ENCODE measurements at places on chromosomes 4 and X.

DNA sequence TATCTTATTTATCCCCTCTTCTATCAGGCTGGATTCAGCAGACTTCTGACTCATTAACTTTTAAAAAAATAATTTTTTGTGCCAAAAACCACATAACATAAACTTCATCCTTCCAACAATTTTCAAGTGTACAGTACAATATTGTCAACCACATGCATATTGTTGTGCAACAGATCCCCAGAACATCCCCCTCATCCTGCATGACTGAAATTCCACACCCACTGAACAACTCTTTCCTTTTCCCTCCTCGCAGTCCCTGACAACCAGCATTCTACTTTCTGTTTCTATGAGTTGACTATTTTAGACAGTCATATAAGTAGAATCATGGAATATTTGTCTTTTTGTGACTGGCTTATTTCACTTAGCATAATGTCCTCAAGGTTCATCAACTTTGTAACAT is 2.2 kb upstream of the MID2 start:
- no peak for DNase-seq

DNA sequence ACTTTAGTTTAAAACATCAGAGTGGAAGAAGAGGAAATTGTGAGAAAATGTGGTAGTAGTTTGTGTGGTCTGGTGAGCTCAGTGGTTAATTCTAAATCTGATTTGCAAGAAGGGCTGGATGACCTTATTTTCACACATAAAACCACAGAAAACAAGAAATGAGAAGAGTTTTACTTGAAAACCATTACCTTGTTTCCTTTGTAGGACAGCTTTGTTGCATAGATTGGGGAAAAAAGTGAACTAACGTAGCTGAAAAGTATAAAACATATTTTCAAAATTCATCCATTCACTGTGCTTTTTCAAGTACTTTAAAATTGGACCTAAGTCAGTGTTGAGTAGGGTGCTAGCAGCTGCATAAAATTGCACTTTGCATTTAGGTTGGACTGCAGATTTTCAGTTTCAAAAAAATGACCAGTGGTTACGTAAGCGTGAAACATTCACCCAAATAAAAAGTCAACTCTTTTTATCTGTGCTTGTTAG is 211.3 kb downstream of the ARHGAP10 start:
- DNase-seq, result no peak

DNA sequence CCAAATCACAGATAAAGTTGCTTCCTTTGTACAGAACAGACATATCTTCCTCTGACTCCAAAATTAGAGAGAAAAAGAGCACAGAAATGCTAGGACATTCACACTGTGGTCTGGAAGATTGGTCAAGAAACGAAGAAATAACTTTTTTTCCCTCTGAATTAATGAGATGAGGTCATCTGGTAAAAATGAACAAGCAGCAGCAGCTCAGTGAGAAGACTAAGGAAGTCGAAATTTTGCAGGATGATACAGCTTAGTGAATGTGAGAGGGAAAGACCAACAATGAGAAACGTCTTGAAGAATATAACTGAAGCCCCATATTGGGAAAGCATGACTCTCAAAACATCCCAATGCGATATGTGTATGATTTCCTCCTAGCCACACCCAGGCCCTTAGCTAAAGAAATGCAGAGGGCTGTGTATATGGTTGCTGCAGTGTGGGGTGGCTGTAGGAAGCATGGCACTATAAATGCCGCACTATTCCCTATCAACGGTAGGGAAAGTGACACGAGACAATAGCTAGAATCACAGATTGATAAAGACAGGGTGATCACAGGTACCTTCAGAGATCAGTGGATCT is 208.6 kb downstream of the VEGFC start:
- no peak for DNase-seq

- DNase-seq, result no peak
Observed at GRCh38 chr4:166259081-166259480, 386.0 kb downstream of the TLL1 start.

- no peak for DNase-seq
Observed at GRCh38 chrX:47186096-47186740, 7.4 kb upstream of the UBA1 start.

DNA sequence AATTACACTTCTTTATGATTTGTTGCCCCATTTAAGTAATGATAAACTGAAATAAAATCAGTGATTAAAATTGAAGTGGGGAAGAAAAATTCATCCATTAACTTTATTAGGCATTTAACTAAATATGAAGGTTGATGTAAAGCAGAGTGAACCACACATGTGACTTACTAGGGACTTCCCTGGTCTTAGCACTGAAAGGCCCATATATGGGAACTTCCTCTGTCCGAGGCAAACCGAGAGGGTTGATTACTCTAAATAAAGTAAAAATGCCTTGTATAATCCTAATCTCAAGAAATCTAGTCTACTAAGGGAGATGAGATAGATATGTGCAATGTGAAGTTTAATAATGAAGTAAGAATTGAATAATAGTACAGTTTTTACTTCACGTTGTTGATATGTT is 403.9 kb upstream of the RPS6KA3 start:
- no peak for DNase-seq

- DNase-seq, result no peak
Observed at GRCh38 chrX:108270280-108270679, 167.9 kb downstream of the COL4A6 start.

GRCh38 chr4:185920171-185920570 is 108.2 kb upstream of the SORBS2 start:
- no peak for DNase-seq

DNA sequence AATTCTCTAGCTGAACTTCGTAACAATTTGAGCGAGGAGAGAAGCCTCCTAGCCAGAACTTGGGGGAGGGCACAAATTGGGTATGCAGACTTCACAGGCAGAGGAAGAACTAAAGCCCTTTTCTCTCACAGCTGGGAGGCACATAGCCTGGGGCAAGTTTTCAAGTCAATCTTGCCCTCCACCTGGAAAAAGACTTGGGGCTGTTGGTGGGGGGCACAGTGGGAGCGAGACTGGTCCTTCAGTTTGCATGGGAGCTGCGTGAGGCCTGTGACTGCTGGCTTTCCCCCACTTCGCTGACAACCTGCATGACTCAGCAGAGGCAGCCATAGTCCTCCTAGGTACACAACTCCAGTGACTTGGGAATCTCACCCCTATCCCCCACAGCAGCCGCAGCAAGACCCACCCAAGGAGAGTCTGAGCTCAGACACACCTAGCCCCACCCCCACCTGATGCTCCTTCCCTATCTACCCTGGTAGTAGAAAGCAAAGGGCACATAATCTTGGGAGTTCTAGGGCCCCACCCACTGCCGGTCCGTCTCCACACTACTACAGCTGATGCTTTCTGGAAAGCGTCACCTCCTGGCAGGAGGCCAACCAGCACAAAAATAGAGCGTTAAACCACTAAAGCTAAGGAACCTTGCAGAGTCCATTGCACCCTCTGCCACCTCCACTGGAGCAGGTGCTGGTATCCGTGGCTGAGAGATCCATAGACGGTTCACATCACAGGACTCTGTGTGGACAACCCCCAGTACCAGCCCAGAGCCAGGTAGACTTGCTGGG is 160.8 kb downstream of the CBLL2 start:
- DNase-seq, result no peak

GRCh38 chr4:56856656-56857055 is 35.2 kb upstream of the SPINK2 start:
- DNase-seq, result no peak

DNA sequence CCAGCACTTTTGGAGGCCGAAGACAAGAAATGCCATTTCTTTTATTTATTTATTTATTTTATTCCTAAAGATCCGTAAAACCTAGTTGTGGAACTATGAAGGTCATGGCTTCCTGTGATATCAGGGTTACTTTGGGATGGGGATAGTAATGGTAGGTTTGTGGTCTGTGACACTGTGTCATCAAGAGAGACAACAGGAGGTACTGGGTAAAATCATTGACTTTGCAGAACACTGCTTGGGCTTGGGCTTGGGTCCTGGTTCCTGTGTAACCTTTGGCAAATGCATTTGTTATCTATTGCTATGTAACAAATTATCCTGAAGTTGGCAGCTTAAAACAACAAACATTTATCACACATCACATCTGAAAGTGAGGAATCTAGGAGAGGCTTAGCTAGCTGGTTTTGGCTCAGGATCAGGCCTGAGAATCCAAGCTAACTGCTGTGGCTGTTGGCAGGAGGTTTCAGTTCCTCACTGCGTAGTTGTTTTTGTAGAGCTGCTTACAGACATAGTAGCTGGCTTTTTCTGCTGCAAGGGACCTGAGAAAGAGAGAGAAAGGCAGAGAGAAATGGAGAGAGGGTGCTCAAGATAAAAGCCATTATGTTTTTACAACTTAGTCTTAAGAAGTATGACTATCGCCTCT is 576.4 kb upstream of the SLIT2 start:
- no peak for DNase-seq

GRCh38 chr4:20462426-20463175 is 210.9 kb downstream of the SLIT2 start:
- no peak for DNase-seq

GRCh38 chr4:183599690-183600089 is 59.3 kb downstream of the RWDD4 start:
- DNase-seq, result no peak

GRCh38 chr4:106325800-106326199 is 9.4 kb downstream of the AIMP1 start:
- DNase-seq, result no peak

DNA sequence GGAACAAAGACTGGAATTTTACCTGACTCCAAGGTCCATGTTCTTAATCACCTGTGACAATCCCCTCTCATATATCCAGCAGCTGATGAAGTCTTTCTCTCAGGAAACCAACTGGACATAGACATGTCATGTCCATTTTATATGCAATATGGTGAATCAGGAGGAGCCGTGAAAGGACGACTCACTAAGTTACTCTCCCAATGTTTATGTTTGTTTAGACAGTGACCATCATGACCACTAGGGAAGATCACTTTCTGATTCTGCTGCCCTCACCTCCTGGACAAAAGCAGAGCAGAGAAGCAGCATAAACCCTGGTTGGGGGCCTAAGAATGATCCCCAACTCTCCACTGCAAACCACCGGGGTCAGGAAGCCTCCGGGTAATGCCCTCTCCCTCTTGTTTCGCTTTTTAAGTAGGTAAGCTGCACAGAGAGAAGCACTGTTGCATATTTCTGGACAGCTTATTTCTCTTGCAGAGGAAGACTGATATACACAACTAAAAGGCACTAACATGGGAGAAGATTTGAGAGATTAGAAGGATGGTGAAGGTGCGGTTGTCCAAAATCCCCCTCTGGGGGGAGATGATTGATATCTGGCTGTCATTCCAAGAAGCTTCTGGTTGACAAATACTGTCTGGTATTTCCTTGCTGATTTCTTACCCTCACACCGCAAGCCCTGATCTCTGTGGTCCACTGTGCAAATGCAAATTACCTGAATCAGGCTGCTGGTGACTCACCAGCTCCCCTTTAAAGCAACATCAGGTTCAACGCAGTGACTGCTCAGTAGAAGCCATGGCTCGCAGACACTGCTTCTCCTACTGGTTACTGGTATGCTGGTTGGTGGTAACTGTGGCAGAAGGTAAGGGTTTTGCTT is at the start of gene ODAPH:
Gene ODAPH, plus strand, starts transcription at position 773 of the 871 bp plus-strand sequence. Its CDS starts 17 bp downstream, at position 790.
- DNase-seq, result no peak

DNA sequence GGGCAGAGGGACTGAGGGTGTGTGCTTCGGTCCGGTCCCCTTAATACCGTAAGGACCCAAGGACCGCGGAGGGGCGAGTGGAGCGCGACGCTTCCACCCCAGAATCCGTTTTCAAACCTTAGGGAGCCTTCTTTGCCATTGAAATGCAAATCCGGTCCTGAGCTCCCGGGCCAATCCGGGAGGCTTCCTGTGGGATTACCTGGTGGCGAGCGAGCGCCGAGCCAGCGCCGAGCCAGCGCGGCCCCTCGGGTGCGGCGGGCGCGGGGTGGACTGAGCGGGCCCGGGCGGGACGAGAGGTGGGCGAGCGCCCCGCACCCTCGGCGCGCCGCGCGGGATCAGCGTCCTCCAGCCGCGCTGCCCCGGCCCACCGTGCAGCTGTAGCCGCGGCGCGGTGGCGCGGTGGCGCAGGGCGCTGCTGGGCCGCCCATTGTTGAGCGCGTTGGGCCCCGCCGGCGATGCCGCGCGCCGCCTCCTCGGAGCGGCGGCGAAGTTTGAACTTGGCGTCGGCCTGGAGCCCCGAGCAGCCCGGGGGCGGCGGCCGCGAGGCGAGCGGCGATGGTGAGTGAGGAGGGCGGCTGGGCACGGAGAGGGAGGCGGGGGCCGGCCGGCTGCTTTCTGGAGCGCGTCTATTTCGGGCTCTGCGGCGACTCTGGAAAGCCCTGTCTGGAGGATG is 208.7 kb downstream of the SOWAHB start:
- no peak for DNase-seq

DNA sequence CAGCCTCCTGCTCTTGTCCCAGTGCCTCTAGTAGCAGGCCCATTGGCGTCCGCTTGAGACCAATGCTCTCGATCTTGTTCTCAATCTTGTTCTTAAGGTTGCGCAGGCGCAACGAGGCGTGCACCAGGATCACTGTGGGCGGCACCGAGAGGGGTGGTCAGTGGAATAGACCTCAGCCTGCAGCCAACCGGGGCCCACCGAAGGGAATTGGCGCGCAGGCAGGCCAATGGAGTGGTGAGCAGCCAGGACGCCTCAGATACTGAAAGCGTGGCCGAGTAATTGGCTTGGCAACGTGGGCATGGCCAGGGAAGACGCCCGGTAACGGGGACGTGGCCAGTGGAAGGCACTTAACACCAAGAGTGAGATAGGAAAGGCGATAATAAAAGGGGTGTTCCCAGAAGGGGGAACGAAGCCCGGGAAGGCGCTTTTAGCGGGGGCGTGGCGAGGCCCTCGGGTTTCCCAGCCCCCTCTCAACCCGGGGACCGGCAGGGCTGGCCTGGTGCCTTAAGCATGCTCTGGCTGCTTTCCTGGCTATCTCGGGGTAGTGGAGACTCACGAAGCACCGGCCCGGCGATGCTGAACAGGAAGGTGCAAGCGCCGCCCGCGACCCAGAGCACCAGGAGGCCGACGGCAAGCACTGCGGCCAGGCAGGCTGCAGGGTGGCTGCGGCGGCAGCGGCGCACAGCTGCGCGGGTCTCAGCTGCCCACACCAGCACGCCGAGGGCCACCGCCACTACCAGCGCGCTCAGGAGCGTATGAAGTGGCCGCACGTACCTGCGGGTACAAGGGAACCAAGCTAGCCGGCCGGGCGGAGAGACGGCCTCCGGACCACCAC is 1.7 kb downstream of the PRAF2 start:
- DNase-seq, result no peak

GRCh38 chr4:92825791-92826190 is 522.0 kb downstream of the GRID2 start:
- DNase-seq, result no peak

- DNase-seq, result no peak
Observed at GRCh38 chrX:115958687-115959359, 211.7 kb upstream of the AGTR2 start.

GRCh38 chrX:24838629-24839028 is 144.9 kb downstream of the POLA1 start:
- no peak for DNase-seq

GRCh38 chr4:126564283-126564854 is 1068.4 kb upstream of the INTU start:
- DNase-seq, result no peak
